ENCODE measurements at places on chromosomes 13 and 19.

DNA sequence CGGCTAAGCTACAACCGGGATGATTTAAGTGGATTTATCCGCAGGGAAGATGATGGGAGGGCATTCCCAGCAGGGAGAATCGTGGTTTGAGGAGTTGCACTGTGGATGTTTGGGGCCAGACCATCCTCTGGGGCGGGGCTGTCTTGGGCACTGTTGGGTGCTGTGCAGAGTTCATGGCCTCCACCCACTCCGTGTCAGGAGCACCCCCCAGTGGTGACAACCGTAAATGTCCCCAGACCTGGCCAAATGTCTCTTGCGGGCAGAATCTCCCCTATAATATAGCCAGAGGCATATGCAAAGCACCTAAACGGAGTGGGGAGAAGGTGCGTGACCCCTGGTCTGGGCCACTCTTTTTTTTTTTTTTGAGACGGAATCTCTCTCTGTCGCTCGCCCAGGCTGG, 40.2 kb downstream of the SMIM24 start:
- peak; percentile 15 for DNase-seq

DNA sequence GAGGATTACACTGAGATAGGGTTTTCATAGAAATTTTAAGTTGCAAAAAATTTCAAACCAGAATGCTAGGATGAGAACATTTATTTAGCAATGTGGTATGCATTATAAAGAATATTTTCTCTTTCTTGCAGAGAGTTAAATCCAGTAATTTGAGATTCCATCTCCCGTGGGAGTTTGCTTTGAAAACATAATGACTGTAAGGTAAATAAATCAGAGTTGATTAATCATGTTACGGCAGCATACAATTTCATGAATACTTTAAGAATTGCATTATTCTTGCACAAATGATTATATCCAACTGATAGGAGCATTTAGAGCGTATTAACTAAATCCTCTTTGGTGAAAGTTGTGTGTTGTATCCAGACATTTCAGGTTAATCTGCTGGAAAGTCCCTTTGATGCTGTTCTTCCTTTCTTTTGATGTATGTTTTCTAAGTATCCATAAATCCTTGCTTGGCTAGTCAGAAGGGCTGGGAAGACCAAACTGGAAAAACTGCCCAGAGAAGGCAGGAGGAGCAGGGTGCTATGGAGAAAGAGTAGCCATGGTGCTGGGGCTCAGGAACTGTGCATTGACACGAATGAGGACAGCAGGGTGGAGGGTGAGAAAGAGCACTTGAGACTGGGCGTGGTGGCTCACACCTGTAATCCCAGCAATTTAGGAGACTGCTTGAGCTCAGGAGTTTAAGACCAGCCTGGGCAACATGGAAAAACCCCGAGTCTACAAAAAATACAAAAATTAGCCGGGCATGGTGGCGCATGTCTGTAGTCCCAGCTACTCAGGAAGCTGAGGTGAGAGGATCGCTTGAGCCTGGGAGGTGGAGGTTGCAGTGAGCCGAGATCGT, 4.8 kb upstream of the GJA3 start:
- DNase-seq: no peak

DNA sequence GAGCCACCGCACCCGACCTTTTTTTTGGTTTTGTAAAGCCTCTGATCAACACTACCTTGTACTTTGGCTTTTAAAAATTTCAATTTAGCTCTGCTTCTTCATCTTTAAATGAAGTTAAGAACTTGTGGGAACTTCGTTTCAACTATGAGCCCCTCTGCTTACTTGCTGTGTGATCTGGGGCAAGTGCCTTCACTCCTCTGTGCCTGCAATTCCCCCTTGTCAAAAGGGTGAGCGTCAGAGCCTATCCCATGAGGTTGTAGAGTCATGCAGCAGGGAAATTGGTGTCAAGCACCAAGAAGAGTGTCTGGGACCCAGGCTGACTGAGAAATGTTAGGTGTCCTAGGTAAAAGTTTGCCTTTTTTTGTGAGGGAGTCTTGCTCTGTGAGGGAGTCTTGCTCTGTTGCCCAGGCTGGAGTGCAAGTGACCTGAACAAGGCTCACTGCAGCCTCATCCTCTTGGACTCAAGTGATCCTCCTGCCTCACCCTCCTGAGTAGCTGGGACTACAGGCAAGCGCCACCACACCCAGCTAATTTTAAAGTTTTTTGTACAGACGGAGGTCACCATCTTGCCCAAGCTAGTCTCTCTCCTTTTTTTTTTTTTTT, 5.7 kb downstream of the VASP start:
- no peak for DNase-seq

DNA sequence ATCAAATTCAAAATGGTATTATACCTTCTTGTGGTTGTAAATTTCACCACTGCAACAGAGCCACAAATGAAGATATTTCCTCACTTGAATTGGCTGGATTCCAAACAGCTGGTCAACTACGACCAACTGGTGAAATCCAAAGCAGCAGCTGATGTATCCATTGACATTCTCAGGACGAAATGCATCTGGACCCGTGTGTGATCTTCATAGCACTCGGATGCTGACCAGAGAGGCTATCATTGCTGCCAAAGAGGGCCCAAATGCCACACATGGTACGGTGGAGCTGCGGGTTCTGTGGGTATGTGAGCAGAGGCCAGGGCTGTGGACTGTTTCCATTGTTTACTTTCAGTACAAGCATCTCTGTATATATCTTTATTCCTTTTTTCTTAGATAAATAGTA, 25.6 kb upstream of the PCCA start:
- DNase-seq: no peak

DNA sequence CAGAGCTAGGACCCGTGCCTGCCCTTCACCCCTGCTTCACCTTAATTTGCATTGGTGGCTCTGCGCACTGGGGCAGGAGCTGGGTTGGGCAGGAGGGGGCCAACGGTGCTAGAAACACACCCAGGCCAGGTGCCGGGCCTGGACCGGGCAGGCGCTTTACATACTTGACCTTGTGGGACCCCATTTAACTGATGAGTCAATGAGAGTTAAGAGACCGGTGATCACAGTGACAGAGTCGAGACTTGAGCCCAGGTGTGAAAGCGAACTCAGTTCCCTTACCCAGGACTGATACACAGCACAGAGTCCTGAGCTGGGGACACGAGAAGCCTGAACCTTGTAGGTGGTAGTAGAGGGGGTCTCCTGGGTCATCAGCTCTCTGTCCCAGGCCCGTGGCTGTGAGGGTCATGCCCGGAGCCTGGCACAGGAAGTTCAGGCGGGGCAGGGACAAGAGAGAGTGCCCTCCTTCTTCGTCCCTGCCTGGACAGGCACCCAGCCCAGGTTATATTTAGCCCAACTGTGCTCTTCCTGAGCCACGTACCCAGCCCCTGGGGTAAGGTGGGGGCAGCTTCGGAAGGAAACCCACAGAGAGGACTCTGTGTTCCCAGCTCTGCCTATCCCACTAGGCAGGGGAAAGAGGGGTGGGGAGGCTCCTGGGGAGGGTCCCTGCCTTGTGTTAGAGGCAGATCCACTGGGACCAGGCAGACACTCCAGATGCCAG, 1.9 kb downstream of the PRX start:
- no peak for DNase-seq

GRCh38 chr19:28210886-28211285, 1002.1 kb downstream of the UQCRFS1 start:
- DNase-seq: no peak

GRCh38 chr19:48085904-48086864, 24.4 kb downstream of the PLA2G4C start:
- peak; percentile 48 for DNase-seq

DNA sequence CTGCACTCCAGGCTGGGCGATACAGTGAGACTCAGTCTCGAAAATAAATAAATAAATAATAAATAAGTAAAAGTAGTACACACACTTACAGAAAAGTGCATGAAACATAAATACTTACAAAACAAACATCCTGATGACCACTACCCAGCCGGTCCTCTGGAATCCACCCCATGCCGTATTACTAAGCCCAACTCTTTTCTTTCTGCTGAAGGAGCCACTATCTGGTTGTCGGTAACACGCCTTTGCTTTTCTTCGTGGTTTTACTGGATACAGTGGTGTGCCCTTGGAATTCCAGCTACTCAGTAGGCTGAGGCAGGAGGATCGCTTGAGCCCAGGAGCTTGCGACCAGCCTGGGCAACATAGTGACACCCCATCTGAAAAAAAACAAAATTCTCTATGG, 39.4 kb downstream of the CELF5 start:
- no peak for DNase-seq

- peak; percentile 56 for DNase-seq
Measured at GRCh38 chr19:35963514-35963913, 27.3 kb downstream of the LRFN3 start.

DNA sequence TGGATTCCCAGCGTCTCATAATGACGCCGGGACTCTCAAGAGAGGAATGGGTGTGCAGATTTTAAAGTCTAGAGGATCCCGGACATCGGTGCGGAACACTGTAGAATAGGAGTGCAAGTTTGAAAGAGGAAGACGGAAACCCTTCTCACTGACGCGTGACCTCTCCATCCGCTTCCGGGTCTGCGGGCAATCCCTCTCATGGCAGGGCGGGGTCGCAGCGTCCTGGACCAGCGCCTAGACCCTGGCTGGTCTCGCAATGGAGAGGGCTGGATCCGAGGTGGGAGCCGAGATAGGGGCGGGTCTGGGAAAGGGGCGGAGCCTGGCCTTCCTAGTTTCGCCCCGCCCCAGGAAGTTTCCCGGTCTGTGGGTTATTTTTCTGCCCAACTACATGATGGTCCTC, 4.6 kb upstream of the ZNF845 start:
- no peak for DNase-seq

- DNase-seq: no peak
Measured at GRCh38 chr13:91639330-91639729, 240.9 kb downstream of the GPC5 start.

DNA sequence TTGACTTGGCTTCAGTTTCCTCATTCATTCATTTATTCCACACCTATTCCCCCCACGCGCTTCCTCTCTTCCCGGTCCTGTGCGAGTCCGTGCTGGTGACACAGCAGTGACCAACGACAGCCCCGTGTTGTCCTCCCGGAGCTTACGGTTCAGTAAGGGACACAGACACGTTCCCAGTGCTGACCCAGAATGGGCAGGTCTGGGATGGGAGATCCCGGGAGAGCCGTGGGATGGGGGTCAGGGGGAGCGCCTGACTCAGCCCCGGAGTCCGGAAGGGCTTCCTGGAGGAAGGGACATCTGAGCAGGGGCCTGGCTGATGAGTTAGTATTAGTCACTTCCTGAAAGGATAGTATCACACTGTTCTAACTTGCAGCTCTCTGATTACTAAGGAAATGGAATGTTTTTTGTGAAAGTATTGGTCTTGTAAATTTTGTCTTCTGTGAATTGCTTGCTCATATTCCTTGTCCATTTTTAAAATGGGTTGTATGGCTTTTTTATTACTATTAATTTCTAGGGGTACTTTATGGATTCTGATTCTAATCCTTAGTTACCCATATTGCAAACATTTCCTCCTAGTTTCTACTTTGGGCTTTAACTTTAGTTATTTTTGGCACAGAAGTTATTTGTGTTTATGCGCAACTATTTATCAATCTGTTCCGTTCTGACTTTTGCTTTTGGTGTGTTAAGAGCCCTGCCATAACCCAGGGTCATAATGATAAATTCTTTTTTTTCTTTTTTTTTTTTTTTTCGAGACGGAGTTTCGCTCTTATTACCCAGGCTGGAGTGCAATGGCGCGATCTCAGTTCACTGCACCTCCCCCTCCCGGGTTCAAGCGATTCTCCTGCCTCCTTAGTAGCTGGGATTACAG, 708 bp upstream of the ERCC1 start:
- DNase-seq: peak; percentile 94

GRCh38 chr13:90591927-90592268, 755.6 kb upstream of the MIR17HG start:
- no peak for DNase-seq

DNA sequence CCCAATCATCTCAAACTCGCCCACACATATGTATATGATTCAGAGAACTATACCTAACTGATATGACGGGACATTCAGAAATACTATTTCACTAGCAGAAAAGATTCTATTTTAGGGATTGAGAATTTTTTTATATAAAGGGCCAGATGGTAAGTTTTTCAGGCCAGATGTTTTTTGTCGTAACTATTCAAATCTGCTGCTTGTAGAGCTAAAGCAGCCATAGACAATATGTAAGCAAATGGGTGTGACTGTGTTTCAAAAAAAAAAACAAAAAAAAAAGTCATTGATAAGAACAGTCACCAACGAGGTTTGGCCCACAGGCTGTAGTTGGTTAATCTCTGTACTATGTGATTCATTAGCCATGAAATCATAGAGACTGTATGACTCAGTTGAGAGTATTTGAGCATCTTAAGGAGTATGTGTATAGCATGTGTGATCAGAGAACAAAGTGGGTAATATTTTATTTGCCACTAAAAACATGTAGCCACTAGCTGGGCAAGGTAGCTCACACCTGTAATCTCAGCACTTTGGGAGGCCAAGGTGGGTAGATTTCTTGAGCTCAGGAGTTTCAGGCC, 2724.7 kb downstream of the PCDH9 start:
- DNase-seq: no peak

GRCh38 chr19:29690842-29691241, 24.2 kb downstream of the C19orf12 start:
- DNase-seq: peak; percentile 62

GRCh38 chr19:42277821-42278451, 8.9 kb downstream of the CIC start:
- peak; percentile 30 for DNase-seq

DNA sequence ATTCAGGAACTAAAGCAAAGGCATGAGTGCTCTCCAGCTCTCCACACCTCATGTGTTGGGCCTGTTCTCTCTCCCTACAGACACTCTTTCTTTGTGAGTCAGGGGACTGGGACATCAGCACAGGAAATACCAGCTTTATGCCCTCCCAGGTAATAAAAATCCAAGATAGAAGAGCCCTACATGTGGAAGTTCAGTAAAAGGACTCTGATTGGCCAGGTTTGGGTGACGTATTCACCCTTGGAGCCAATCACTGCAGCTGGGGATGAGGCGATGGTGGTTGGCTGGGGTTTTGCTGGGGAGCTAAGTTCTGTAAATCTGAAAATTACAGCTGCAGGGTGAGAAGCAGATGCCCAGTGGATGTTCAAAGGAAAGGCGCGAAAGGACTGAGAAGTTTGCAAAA, 32.5 kb downstream of the CCDC70 start:
- no peak for DNase-seq

DNA sequence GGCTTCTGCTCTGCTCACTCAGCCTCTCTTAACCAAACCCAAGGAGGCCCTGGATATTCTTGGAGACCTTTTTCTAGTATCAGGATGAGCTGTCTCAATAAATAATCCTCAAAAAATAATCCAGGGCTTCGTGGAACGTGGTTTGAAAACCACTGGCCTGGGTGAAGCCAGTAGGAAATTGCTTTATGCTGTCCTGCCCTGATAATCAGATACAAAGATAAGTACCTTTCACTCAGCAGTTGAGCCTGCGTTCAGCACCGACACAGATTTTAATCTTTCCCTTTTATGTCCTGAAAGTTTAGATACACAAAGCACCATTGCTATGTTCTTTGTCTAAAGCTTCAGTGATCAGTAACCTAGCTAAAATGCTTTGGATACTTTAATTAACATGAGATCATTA, 460.0 kb downstream of the RFC3 start:
- peak; percentile 57 for DNase-seq

GRCh38 chr19:54191811-54192453, 824 bp downstream of the TSEN34 start:
- peak; percentile 42 for DNase-seq

GRCh38 chr13:48594096-48594815, 59.5 kb upstream of the CYSLTR2 start:
- no peak for DNase-seq

- DNase-seq: no peak
Measured at GRCh38 chr19:8311461-8312260, 3.5 kb upstream of the CD320 start.

Data from HT-29 (cell line).